ENCODE measurements at places on chromosomes 1 and 21.

DNA sequence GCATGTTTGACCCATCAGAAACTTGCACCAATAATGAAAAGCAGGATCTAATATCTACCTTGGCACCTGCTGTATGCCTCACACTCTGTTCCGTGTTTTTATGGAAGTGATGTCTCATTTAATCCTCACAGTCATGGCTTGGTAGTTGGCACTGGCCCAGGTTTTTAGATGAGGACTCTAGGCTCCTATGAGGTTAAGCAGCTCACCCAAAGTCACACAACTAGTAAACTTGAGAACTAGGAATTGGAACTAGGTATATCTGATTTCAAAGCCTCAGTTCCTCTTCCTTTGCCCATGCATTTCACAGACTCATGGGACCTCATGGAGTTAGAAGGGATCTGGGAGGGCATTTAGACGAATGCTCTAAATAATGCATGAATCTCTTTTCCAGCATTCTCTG, 21.3 kb upstream of the TARBP1 start:
- DNase-seq = peak; percentile 37

DNA sequence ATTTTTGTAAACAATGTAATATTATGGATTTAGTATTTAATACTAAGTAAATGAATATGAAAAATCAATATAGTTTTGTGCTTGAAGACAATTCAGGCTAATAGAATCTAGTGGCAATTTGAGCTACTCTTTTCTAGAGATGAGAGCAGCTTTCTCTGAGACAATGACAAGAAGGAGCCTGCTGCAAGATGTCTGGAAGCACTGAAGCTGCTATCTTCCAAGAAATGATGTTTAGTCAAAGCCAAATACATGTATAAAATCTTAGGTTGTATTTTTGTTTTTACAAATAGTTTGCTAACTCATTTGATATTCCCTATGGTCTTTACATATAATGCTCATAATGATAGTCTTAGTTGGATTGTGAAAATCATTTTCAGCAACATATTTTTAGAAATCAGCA, 103.9 kb upstream of the COL24A1 start:
- DNase-seq = no peak

GRCh38 chr1:81254560-81254959, 546.2 kb upstream of the ADGRL2 start:
- DNase-seq = no peak

- peak; percentile 31 for DNase-seq
Observed at GRCh38 chr1:211420389-211420788, 71.6 kb downstream of the RD3 start.

DNA sequence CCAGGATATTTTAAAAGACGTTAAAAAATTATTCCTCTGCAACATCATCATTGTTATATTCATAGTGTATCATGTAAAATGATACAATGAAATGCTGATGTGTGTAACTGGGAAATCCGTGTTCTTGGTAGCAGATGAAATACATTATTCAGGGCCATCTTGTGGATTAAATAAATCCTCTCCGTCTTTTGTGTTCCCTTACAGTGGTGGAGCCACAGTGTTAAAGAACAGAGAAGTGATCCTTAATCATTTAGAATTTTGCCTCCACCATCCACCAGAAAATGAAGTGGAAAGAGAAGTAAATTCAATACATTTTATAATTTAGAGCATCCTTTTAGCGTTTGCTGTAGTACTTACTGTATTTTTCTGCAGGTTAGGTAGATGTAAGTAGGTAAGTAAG, 1.3 kb downstream of the DYRK3 start:
- no peak for DNase-seq

DNA sequence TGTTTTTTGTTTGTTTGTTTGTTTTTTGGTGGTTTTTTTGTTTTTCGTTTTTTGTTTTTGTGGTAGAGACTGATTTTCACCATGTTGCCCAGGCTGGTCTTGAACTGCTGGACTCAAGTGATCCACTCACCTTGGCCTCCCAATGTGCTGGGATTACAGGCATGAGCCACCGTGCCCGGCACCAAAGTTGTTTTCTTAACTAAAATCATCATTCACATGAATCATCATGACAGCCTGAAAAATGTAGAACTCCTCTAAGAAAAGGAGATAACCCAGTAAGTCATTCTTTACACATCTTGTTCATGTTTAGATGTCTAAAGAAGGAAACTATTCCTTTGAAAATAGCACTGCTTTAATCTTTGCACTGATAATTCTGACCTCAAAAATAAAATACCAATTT, 37.5 kb downstream of the DISP1 start:
- DNase-seq = no peak

- DNase-seq = no peak
Observed at GRCh38 chr1:106268070-106268469, 788.4 kb upstream of the PRMT6 start.

DNA sequence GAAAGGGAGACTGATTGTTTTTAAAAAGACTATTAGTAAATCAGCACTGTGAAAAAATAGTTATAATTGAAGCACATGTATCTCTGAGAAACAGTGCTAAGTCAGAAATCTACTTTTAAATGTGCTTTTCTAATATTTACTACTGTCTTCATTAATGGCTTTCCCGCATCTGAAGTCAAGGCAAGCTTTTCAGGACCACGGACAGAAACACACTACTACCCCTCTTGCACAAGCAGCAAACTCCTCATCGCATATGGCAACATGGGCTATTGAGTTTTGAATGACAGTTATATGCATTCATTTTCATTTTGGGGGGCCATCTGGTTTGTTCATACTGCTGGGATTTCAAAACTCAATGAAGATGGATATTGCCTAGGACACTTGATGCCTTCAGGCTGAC, 433.4 kb upstream of the CAMK1G start:
- peak; percentile 69 for DNase-seq

DNA sequence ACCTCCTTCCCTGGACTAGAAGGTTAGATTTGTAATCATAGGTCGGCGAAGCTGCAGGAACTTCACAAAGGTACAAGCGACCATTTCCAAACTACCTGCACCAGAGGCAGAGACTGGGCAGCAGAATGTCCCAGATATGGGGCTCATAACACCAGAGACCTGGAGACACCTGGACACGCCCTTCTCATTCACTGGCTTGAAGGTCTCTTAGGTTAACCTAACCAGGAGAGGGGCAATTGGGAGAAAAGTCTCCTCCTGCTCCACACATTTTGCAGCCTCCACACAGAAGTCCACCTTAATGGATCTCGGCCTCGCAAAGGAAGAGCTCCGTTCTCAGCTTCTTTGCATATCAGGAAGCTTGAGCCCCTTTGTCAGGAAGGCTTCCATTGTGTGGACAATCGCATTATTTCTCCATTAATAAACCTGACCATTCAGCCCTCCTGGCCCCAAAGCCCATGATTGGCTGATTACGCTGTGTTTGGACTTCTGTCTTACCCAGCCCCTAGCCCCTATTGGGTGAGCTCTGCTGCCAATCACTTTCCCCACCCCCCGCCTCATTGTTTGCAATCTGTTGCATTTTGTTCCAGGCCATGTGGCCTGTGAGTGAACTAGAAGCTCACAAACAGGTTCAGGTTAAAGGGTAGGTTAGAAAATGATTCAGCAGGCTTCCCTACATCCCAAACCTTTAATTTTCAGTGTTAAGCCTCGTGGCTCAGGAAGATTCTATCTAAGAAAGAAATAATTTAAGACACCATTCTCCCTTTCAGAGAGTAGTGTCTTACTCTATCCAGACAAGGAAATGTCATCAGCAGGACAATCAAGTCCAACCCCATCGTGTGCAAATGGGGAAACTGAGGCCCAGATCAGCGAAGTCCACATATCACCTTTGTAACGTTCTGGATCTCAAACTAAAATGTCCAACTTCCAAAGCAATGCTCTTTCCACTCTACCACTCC, 2.8 kb downstream of the MYCL start:
- DNase-seq = peak; percentile 33

- no peak for DNase-seq
Observed at GRCh38 chr21:35428001-35428320, 378.9 kb upstream of the RUNX1 start.

GRCh38 chr1:155182052-155182550, 8.5 kb downstream of the TRIM46 start:
- no peak for DNase-seq

DNA sequence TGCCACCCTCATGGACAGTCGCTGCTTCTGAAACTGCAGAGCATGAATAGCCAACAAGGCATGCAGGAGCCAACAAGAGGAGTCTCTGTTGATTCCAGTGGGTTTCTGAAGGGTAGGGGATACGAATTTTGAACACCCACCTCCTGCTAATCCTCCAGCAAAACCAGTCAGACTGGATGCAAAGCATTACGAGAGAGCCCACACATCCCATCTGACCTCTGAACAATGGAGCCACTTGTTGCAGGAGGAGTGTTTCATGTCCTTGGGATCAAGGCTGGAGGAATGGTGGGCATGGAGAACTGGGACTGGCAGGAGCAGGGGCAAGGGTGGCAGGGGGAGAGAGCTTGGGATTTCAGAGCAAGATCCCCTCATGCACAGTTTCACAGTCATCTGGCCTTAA, 1.6 kb downstream of the VTCN1 start:
- DNase-seq = no peak

DNA sequence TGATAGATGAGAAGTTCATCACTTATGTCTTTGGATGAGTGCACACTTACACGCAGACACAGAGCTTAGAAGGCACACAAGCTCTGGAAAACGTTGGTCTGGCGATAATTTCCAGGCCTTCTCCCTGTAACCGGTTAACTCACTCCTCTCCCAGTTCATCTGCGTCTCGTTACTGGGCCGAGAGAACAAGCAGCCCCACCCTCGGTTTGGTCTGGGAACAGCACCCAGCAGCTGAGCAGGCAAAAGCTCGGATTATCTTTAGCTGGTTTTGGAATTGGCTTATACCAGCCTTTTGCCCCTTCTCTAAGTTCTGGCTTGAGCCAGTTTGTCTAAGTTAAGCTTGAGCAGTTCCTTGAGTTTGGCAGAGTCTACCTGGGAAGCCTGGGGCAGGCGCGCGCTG, 27.3 kb upstream of the COL6A1 start:
- no peak for DNase-seq

GRCh38 chr1:1291548-1292441, 11.6 kb downstream of the SCNN1D start:
- DNase-seq = peak; percentile 63

DNA sequence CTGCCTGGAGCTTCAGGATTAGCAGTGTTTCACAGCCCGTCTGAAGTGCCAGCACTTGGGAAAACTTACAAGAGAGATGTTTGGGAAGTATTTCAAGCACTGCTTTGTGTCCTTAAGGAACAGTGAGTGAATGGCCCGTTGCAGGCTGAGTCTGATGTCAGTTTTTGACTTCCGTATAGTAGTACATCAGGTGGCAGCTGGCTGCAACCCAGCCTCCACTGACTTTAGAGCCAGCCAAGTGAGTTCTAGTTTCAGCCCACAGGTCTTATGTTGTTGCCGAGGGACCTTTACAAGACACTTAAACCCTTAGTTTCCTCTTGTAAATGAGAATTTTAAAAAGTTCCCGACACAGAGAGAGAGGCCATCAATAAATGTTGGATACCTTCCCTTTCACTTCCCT, 35.0 kb downstream of the UCK2 start:
- DNase-seq = no peak

- DNase-seq = peak; percentile 11
Observed at GRCh38 chr1:231442735-231443134, 20.6 kb upstream of the EGLN1 start.

DNA sequence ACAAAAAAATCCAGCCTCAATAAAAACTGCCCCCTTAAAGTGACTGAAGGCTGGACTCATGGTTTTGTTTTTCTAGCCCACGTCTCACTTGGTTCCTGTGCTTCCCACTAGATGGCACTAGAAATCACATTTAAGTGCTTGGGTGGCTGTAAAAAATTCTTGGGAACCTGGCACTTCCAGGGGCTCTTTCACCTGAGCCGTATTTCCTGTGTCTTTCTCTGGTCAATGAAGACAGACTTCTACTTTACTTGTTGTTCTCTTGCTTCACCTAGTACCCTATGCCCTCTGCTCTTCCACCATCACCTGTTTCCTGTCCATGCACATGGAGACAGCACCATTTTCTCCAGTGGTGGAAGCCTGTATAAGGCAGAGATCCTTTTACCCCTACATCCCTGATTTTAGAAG, 20.0 kb downstream of the METTL13 start:
- peak; percentile 54 for DNase-seq

GRCh38 chr1:150999051-150999674, 7.5 kb downstream of the MINDY1 start:
- no peak for DNase-seq

- no peak for DNase-seq
Observed at GRCh38 chr21:45388611-45389296, 16.2 kb upstream of the COL18A1 start.

DNA sequence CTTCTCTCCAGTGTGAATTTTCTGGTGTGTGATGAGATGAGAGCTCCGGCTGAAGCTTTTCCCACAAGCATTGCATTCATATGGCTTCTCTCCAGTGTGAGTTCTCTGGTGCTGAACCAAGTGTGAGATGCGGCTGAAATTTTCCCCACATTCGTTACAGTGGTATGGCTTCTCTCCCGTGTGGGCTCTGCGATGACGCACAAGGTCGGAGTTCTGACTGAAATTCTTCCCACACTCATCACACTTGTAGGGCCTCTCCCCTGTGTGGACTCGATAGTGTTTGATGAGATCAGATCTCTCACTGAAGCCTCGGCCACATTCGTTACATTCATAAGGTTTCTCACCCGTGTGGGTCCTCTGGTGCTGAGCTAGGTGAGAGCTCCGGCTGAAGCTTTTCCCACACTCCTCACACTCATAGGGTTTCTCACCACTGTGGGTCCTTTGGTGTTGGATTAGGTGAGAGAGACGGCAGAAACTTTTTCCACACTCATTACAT, 7.4 kb downstream of the ZNF436 start:
- DNase-seq = no peak

DNA sequence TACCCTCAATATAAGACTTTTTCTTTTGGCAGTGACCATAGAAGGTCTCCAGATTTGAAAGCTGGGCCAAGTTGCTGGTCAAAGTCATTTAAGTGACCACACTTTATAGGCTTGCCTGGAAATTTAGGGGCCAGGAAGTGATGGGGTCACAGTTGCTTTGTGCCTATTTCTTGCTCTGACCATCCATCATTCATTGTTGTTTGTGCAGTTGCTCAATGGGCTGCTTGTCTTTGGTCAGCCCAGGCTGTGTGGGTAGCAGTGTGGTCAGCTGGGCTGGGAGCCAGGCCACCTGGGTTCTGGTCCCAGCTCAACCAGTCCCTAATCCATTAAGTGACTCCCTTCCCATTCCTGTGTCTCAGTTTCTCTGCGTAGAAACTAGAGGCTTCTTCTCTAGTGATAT, 2.1 kb upstream of the OTUD7B start:
- peak; percentile 62 for DNase-seq

All from renal cortical epithelial cell (primary cell).